ENCODE measurements at places on chromosomes 1 and 21.

GRCh38 chr1:5447503-5447960 lies 544.7 kb downstream of the NPHP4 start:
- no peak for DNase-seq

GRCh38 chr21:18007121-18007520 lies 188.0 kb upstream of the C21orf91 start:
- DNase-seq: no peak

- DNase-seq: no peak
These were observed 576.1 kb upstream of the RGS18 start for GRCh38 chr1:191582169-191582568.

DNA sequence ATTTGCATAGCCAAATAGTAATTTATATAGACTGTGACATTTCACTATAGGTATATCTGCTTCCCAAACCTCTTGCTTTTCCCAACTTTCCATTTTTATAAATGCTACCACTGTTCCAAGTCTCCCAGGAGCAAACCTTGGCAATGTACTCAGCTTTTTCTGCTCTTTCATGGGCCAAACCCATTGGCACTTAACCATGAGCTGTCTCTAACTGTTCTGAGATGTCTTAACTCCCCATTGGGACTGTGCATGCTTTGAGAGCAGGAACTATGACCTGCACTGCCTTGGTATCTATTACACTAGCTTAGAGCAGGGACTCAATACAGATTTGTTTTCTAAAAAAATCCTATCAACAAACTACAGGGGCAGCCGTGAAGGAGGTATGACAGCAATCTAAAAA lies 22.5 kb upstream of the KHDRBS1 start:
- DNase-seq: no peak

- DNase-seq: peak; percentile 26
These were observed 51.9 kb upstream of the ZNF326 start for GRCh38 chr1:89942825-89943658.

DNA sequence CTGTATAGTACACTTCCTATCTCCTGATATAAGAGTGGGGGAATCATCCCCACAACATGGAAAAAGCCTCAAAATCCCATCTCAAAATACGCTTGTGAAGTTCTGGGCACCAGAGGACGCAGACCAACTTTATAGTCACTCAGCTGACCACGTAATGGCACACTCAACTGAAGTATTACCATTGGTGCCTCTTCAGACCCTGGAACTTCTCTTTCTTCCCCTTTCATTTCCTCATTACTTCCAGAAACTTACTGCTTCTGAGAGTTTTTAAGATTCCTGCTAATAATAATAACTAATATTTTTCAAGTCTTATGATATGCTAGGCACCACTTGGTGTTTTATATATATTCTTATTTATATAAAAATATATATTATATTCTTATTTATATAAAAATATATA lies 202.6 kb downstream of the PTPRC start:
- DNase-seq: no peak

DNA sequence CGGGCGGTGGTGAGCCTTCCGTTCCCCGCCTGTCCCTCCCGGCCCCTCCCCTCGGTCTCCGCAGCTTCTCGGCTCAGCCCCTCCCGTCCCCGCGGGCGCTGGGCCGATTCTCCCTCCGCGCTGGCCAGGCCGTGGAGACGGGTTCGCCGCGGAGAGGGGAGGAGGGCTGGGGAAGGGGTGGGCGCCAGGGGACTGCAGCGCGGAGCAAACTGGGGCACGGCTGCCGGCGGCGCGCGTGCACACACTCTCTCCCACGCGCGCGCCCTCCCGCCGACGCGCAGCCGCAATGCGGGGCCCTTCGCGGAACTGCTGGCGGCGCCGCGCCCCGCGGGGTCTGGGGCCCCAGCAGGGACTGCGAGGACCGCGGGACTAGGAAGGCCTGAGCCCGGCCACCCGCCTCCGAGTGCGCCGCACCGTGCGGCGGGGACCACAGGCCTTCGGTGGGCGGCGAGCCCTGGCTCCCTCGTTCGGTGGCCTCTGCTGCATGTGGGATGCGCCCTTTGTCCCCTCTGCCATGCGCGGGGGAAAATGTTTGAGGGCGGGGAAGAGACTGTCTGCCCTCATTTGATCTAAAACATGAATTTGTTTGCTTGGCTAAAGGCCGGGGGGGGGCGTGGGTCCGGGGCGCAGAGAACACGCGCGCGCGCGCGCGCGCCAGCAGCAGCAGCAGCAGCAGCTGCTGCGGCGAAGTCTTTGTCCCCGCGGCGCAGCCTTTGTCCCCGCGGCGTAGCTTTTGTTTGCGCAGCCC lies 90.7 kb upstream of the VAMP3 start:
- peak; percentile 48 for DNase-seq

- DNase-seq: no peak
These were observed 52.4 kb downstream of the HIVEP3 start for GRCh38 chr1:41866285-41866684.

DNA sequence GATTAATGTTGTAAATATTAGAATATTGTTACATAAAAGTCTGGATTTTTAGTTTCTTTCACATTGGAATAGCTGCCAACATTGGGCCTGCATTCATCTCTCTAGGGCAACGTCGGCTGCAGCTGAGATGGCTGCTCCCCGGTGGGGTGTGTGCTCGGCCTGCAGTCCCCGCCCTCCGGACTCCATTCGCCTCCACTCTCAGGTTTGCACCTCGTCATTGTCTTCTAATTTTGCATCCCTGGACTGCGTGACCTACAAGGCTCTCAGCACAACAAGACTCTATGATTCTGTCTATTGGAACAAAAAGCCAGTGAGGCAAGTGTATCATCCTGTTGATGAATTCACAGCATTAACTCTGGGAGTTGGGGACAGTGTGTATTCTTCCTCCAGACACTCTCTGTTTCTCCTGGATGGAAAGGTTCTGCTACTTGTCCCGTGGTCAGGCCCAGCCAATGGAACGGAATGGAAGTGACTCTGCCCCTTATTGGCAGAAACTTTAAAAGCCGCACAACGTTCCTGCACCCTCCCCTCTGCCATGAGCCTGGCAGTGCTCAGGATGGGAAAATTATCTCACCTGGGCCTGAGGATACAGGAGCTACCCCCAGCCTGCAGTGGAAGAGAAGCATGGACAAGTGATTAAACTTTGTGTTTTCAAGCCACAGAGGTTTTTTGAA lies 105.0 kb upstream of the SAMD11 start:
- DNase-seq: no peak

DNA sequence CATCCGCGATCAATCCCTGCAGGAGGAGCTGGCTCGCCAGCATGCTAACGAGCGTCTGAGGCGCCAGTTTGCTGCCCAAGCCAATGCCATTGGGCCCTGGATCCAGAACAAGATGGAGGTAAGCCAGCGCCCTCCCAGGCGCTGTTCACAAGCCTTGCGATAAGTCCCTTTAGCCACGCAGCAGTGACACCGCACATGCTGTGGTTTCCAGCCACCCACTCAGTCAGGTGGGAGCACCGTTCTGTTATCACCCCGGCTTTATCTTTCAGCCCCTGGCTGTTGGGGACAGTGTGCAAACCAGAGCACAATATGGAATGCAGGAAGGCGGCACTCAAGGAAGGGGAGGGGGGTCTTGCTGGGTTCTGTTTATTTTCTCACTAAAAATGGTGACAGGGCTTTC lies 41.1 kb upstream of the MTR start:
- no peak for DNase-seq

GRCh38 chr1:19651141-19651737 lies 7.1 kb downstream of the NBL1 start:
- DNase-seq: peak; percentile 93

DNA sequence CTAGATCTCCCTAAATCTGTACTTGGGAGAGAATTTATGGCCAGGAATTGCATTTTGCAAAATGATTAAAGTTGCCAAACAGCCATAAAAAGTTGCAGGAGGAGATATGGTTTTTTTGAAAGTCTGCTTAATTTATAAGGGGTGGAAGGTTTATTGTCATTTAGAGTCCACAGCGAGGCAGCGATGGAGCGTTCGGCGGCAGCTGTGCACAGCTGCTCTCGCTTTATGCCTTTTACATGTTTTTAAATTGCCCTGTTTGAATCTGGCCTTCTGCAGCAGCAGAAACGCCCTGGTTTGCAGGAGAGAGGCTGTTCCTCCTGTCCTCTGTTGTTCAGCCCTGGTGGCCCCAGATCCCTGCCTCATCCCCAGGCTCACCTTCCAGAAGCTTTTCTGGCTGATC lies 144.9 kb upstream of the POU3F1 start:
- no peak for DNase-seq

- DNase-seq: no peak
These were observed 1.7 kb upstream of the IKBKE start for GRCh38 chr1:206468571-206468970.

- DNase-seq: no peak
These were observed 185.6 kb downstream of the TOMM20 start for GRCh38 chr1:234942879-234943506.

DNA sequence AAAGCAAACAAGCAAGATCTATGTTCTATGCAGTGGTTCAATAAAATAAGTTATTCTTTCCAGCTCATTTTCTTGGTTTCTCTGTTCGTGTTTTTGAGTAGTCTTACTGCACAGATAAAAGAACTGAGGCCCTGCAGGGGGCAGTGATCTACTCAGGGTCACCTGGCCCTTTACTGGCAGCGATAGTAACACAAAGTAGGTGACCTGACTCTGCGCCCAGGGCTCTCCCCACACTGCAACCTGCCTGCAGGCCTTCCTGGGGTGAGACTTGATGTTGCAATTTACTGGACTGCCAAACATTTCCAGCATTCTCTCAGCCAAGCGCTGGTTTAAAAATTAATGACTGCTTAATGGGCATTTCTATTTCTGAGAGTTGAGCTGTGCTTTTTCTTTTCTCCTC lies 110.3 kb downstream of the HUNK start:
- no peak for DNase-seq

DNA sequence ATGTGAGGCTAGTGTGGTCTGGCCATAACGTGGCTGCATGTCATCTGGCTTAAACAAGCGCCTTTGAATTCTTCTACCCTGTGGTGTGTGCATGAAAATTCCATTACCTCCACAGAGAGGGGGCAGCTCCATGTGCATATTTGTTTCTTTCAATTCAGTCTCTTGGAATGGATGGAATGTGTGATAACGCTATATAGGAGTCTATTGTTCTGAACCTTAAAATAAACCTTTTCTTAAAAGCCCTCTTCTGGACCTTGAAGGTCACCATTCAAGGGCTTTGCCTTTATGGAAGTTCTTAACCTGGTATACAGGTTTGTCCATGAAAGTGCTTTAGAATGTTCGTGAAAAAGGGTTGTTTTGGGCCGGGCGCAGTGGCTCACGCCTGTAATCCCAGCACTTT lies 118.2 kb upstream of the ADGRL2 start:
- DNase-seq: no peak

GRCh38 chr1:51605961-51606723 lies 10.8 kb upstream of the OSBPL9 start:
- DNase-seq: no peak

DNA sequence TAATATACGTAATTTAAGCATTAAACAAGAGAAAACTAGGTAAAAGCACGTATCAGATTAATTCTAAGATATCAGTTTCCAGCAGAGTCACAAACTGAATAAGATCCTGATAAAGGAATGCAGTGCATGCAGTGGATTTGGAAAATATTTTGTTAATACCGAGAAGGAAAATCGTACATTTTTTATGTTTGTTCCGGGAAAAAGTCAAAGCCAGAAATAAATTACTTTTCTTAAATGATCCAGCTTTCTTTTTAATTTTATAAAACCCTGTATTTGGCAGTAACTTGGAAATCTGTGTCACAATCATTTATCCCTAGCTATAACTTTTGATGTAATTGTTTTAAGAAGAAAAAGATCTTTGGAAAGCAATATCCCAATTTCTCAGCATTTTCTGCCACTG lies 955 bp downstream of the PALMD start:
- DNase-seq: no peak

DNA sequence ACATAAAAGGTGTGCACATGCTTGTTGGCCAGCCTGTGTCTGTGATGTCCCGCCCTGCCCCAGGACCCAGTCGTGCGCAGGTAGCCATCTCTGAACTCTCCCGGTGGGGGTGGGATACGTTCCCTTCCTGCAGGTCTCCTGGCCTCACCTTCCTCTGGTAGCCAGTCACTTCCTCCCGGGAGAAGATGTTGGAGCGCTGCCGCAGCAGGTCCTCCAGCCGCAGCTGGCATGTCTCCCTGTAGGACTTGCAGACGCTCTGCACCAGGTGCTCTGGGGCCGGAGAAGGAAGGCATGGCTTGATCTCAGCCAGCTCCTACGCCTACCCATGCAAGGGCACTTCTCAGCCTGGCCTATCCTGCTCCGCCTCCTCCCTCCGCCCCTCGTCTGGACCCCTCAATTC lies 9.2 kb upstream of the LINGO4 start:
- no peak for DNase-seq

DNA sequence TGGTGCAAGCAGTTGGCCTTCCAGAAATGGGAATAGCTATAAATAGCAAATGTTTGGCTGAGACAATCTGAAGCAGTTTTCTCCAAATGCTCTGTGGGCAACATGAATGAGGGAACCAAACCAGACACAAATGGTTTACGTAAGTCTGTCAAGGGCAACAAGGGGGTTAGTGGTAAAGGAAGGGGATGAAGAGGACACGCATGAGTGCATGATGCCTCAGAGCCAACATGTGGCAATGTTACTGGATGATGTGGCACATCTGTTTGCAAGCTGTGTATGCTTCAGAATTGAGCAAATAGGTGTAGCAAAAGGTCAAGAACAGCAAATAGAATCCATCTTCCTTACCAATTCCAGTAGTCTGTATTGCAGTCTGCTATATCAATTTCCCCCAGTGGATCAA lies 76.3 kb upstream of the LMO4 start:
- no peak for DNase-seq

DNA sequence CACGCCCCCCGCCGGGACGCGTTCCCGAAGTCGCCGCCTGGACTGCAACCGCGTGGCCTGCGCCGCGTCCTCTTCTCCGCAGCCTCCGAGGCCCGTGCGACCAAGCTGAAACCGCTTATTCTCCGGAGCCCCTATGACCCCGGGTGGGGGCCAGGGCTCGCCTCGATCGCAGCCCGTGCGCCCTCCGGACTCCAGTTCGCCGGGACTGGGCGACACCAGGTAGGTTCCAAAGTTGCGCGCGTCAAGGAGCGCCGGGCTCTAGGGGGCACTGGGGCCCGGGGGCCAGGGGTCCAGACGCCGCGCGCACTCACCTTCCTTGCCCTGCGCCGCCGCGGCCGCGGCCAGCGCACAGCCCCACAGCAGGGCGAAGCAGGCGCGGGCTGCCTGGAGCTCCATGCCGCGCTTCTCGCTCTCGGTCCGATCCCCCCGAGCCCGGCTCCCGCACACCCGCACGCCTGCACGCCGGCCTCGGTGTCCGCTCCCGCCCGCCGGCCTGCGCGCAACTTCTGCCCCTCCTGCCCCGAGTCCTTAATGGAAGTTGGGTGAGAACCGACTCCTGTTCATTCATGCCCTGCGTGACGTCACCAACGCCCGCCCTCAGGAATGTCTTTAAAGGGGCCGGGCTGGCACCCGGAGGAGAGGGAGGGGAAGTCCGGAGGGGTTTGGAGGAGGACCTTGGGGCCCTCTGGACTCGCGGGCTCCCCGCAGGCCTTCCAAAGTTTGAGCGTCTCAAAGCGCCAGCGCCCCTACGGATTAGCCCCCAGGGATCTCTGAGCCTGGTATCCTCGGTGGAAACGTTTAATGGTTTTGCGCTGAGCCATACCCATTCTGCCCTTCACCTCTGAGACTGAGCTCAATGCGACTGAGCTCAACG lies at the start of gene EPHA2:
Gene EPHA2, minus strand, starts transcription at position 533 of the 874 bp plus-strand sequence. Its CDS starts 137 bp downstream, at position 396.
- DNase-seq: peak; percentile 92
